Caki2 (cell line): ENCODE measurements at places on chromosomes 5 and 9. TPM values are rescaled to one million over a fixed set of nuclear protein-coding genes. Genes with fewer than 3 reads are reported as not detected.

- DNase-seq: no peak
These were observed 9.1 kb upstream of the MVB12B start for GRCh38 chr9:126317513-126317912.

DNA sequence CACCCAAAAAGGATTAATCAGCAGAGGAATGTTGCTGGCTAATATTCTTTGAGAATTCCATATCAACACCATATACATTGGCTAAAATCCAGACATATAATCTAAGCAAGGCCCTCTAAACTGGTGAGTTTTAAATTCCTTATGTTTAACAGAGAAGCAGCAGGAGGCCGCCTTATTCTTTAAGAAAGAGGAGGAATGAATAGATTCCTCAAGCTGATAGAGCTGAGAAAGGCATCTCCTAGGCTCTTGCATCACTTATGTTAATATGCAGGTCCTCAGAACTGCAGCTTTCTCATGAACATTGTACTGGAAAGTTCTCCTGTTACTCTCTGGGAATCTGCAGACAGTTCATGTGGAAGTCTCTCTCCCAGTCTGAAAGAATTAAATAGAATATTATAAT, 20.1 kb upstream of the SMARCA2 start:
- DNase-seq: no peak

- no peak for DNase-seq
These were observed 79.1 kb upstream of the ADAMTSL1 start for GRCh38 chr9:18394847-18395351.

DNA sequence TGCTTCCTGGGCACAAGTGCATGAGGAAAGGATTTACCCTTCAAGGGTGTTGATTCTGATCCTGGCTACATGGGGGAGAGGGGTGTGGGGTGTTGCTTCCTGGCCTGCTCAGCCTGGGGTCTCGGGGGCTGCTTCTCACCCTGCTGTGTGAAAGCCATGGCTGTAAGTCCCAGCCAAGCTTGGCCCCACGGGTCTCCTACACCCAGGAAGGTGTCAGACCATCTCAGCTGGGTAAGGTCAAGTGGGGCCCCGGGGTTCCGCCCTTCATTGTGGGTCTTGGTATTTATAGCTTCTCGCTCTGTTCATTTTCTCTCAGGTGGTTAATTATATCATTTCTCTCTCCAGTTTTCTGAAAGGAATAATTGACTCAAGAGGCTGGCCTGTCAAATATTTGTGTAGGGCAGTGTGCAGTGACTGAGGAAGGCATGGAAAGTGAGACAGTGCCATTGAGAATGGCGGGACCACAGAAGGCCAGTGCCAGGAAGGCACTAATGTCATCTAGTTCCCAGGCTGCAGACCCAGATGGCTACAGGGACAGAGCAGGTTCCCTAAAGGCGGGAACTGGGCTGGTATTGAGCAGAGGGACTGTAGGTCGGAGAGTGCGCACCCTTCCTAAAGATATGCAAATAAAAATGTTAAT, 126.0 kb downstream of the FOXD1 start:
- no peak for DNase-seq

DNA sequence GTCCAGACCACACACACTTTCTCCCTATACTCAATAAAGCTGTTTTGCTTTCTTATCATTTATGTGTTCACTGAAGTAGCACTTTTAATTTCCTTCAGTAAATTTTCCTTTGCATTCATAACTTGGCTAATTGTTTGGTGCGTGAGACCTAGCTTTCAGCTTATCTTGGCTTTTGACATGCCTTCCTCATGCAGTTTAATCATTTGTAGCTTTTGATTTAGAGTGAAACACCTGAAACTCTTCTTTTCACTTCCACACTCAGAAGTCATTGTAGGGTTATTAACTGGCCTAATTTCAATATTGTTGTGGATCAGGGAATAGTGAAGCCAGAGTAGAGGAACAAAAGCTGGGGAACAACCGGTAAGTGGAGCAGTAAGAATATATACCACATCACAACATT, 114.7 kb downstream of the ST8SIA4 start:
- DNase-seq: no peak

DNA sequence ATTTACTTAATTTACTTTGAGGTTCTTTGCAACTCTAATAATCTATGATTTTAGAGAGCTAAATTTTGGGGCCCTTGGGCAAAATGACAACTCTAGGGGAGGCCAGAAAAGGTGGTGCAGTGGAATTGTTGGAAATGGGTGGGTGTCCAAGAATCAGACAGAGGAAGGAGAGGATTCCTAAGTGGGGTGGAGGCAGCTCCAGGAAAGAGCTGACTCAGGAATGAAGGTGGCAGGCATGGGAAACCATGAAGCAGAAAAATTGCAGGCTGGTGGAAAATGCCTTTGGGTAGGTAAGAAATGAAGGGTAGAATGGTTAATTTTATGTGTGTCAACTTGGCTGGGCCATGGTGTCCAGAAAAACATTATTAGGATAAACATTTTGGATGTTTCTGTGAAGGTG, 248.5 kb upstream of the TUT7 start:
- DNase-seq: no peak

CDKN2B-AS1 gene
- not detected in 2 replicates for total RNA-seq

NFIL3 gene
- 6.3 and 7.3 TPM in 2 replicates for total RNA-seq

LCNL1 gene
- total RNA-seq: not detected in 2 replicates

TRMT10B gene
- 2.5 and 6.1 TPM in 2 replicates for total RNA-seq

OLFML2A gene
- total RNA-seq: 4.3 and 14.9 TPM in 2 replicates

GPRIN1 gene
- 30.1 and 36.8 TPM in 2 replicates for total RNA-seq

GADD45G gene
- 4.6 and 4.8 TPM in 2 replicates for total RNA-seq
